ENCODE measurements at places on chromosomes 1 and 21.

GRCh38 chr1:225388372-225388771 is 39.5 kb downstream of the LBR start:
- DNase-seq: no peak

DNA sequence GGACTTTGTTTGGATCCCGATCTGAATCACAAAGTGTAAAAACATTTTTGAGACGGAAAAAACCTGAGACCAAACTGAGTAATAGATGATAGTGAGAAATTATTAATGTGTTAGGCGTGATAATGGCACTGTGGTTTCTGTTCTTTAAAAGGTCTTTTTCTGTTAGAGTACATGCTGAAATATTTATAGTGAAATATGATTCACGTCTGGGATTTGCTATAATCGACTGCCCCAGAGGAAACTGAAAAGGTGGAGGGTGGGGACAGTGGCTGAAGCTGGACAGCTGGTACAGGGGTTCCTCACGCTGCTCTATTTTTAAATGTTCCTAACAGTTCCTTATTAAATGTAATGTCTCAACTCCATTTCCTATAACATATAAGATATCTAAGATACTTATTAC is 11.2 kb downstream of the URB1 start:
- DNase-seq: no peak

- no peak for DNase-seq
Measured at GRCh38 chr1:246128494-246129069, 378.5 kb downstream of the SMYD3 start.

GRCh38 chr21:27333096-27333495 is 366.2 kb upstream of the ADAMTS5 start:
- no peak for DNase-seq

DNA sequence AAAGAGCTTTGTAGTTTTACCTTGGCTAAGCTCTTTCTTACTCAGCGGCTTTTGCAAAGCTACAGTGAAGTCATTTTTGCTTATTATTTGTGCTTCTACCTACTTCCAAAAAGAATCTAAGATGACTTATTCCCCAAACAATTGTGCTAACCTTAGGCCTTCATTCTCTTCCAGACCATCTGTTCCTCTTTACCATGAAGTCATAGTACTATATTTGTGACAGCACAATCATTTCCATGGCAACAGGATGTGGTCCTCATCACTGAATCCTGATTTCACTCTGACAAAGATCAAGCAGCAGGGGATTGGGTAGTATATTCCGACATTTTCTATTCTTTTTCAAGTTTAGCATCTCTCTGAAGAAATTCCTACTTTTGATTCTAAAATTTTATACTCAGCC is 24.8 kb upstream of the NMNAT2 start:
- DNase-seq: no peak

DNA sequence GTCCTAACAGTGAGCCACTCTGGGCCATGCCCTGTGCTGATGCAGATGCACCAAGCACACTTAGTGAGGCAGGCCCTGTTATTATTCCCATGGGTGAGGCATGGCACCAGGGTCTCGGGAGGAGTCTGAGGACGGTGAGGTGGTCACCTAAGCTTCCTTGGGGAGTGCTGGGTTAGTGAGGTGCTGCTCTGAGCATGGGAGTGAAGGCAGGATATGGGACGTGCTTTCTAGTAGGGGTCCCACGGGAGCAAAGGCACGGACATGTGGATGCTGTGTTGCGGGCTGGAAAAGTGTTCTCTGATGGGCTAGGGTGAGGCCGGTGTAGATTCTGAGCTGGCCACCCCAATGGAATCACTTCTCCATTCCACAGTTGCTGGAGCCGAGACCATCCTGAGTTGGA is 77.5 kb upstream of the CSF3R start:
- DNase-seq: no peak

DNA sequence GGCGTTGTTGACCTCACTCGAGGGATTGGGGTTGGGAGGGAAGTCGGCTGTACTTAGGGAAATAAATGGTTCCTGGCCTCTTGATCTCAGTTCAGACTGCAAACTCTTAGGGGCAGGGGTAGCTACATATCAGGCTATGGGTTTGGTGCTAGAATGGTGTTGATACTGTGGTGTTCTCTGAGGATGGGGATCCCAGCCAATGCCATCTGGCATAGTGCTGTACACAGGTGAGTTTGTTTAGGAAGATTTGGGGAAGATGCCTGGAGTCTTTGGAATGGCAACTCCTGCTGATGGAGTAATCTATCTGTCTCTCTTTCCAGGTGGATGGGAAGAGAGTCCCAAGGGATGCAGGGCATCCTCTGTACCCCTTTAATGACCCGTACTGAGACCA is 14.3 kb upstream of the NASP start:
- no peak for DNase-seq

- no peak for DNase-seq
Measured at GRCh38 chr1:97243973-97244560, 522.5 kb downstream of the PTBP2 start.

GRCh38 chr1:3883194-3883925 is 16.7 kb downstream of the C1orf174 start:
- DNase-seq: no peak

DNA sequence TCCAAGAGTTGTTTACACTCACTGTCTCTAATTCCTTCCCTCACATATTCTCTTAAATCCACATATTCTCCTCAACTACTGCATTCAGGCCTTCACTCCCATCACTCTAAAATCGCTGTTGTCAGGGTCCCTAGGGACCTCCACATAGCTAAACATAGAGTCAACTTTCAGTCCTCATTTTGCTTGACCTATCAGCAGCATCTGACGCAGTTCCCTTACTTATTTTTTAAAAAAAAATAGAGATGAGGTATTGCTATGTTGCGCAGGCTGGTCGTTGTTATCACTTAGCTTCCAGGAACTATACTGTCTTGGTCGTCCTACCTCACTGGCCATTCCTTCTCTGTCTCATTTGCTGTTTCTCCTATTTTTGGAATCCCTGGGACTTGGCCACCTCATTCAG is 11.7 kb upstream of the PLEKHO1 start:
- no peak for DNase-seq

DNA sequence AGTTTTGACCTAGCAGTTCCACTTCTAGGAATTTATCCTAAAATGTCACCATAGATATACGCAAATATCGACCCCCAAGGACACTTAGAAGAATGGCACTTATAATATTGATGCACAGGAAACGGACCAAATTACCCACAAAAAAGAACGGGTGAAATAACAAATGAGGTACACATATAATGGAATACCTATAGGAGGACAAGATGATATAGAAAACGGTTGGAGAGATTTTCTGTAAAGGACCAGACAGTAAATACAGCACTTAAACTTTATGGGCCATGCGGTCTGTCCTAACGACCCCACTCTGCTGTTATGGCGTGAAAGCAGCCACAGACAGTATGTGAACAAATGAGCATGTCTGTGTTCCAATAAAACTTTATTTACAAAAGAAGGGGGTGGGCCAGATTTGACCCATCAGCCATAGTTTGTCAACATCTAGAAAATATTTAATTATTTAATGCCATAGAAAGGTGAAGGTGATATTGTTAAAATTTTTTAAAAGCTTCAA is 2.4 kb downstream of the TMPRSS3 start:
- no peak for DNase-seq

DNA sequence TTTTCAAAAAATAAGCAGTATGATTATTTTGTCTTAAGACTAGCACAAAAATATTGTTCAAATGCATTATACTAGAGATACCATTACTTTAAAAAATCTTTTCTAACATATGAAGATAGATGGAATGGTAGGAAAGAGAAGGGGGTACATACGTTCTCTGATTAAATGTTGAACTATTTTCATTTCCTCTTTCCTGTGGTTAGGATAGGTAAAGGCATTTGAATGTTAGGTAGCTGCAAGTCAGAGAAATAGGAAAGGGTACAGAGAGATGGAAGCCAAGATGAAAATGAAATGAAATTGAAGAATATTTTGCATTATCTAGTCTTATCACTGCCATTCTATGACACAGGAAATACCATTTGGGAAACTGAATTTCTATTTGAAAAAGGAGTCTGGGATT is 28.3 kb downstream of the TLCD4 start:
- DNase-seq: no peak

- no peak for DNase-seq
Measured at GRCh38 chr1:206913766-206914537, 7.8 kb downstream of the FCMR start.

Data from LNCaP clone FGC (cell line).